GM19239 (cell line): ENCODE measurements at places on chromosomes 2 and 18.

DNA sequence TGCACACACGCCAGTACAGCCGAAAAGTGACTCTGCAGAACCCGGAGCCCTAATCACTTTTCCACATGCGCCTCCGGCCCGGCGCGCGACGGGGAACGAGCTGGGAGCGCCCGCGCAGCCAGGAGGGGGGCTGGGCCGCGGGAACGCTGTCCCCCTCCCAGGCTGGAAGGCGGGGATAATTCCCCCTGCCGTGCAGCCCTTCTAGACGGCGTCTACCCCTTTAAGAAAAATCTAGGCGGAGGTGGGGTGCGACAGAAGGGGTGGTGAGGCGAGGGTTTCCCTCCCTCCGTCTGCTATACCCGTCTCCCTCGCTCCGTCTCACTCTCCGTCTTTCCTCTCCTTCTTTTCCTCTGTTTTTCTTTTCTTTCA, 2.4 kb downstream of the CYP26B1 start:
- DNase-seq, result no peak

DNA sequence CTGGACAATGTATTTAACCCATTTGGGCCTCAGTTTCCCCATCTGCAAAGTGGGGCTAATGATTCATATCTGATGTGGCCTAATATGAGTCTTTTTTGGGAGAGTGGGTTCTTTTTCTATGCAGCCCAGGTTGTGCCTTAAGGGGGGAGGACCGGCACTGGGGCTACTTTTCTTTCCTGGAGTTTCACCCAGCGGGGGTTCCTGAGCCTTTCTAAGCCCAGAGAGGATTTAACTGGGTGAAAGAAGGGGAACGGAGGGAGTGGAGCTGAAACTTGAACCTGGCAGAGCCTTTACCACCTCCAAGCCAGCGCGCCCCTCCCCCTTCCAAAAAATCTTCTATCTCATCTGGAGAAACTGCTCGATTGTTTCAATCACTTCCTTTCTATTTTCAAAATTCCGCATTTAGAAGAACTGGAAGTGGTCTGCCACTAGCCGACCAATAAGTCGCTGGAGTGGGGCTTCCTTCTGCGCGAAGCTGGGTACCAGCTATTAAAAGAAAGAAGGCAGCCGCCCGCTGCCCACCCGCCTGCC, 205.0 kb upstream of the SMAD2 start:
- DNase-seq, result no peak

- DNase-seq, result no peak
These were observed 184.6 kb downstream of the FMNL2 start for GRCh38 chr2:152519581-152519952.

- no peak for DNase-seq
These were observed 51.8 kb downstream of the CPO start for GRCh38 chr2:206991070-206991469.

DNA sequence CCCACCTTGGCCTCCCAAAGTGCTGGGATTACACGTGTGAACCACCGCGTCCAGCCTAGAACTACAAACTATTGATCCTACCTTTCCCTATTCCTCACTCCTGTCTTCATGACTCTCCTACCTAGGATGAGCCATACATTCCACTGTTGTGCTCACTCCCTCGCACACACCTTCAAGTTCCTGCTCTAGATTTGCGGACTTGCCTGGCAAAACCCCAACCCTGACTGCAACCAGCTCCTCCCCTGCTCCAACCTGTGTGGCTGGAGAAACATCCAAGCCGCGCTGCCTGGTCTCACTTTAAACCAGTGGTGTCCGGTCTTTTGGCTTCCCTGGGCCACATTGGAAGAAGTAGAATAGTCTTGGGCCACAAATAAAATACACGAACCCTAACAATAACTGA, 5.0 kb upstream of the DNPEP start:
- no peak for DNase-seq
